M059J (cell line): ENCODE measurements at places on chromosomes 6 and 20. TPM values are rescaled to one million over a fixed set of nuclear protein-coding genes. Genes with fewer than 3 reads are reported as not detected.
A peak's percentile ranks its signal among the peaks of the same experiment; 100 is the strongest.

The SYNDIG1 gene
- total RNA-seq = not detected in 2 replicates

DNA sequence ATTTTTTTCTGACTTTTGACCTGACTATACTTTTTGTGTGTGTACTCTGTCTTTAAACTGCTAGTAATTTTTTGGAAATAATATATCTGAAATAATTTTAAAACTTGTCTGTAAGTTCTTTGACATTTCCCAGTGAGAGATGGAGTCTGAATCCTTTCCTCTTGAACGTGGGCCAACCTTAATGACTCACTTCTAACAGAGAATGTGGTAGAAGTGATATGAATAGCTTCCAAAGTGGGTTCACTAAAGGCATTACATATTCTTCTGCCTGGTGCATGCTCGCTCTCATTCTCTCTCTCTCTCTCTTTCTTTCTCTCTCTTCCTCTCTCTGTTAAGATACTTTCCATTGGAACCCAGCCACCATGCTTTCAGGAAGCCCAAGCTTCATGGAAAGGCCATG is 108.7 kb upstream of the FERMT1 start:
- DNase-seq = peak; percentile 55

The SNAP91 gene
- not detected in 2 replicates for total RNA-seq

GRCh38 chr20:14785065-14785743 is 447.8 kb upstream of the FLRT3 start:
- DNase-seq = no peak

DNA sequence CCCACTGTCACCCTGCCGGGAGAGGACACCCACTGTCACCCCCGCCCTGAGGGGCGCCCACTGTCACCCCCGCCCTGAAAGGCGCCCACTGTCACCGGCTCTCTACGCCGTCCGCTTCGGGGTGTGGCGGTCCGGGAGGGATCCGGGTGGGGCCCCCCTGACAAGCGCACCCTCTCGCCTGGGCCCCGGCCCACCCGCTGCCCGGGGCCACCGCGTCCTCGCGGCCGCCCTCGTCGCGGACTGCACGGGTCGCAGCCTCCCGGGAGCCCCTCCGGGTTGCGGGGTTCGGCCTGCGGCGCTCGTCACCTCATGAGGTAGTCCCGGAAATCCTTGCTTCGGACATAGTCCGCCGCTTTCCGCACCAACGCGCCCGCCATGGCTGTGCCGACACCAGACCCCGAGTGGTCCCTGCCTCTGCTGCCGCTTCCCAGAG is 224 bp downstream of the MPC1 start:
- no peak for DNase-seq

DNA sequence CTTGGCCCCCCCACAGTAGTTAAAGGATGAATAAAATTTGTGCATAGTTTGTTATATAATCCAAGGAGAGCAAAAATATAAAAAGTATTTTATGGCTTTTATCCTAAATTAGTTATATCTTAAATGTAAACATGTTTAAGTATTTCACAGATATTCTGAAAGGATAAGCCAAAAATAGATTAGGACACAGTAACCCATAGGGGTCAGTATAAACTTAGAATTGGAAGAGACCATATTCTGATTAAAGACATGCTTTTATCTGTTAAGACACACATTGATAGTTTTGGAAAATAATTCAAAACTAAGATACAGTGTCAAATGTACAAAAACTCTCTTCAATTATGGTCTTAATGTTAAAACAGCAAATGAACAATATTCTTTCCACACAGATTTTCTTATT is 4.5 kb upstream of the SERINC1 start:
- peak; percentile 35 for DNase-seq

GRCh38 chr6:34663831-34664255 is 32.7 kb downstream of the ILRUN start:
- peak; percentile 52 for DNase-seq

- no peak for DNase-seq
These were observed 40.3 kb downstream of the NKAIN2 start for GRCh38 chr6:123844011-123844410.

GRCh38 chr20:36314734-36315544 is 8.8 kb downstream of the DLGAP4 start:
- peak; percentile 40 for DNase-seq

- DNase-seq = peak; percentile 53
These were observed 410.0 kb upstream of the JAG1 start for GRCh38 chr20:11083841-11084240.

DNA sequence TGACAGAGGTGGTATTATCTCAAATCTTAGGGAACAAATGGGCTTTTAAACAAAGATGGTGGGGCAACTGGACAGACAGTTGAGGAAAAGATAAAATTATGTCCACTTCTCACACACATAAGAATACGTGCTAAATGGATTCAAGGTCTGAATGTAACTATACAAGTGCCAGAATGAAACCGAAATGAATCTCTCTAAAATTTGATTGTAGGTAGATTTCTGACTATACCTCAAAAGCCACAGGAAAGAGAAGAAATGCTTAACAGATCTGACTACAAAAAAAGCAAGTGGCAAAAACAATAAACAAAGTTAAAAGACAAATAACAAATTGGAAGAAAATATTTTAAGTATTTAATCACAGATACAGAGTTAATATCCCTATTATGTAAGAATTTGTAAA is 182.7 kb upstream of the OLIG3 start:
- no peak for DNase-seq

DNA sequence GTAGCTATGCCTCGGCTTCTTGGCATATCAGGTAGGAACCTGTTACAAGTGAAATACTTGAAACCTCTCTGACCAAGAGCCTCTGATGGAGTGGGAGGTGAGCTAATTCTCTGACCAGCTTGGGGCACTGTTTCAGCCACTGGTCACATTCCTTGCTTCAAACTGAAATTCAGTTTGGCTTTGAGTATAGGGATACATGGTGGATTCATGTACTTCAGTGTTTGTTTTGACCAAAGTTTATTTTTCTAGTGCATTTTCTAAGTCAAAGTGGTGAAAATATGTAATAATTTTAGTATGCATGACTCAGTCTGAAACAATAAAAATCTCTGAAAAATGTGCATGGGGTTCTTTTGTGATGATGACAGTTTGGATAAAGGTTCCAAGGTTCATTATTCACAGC is 18.6 kb downstream of the TTPAL start:
- peak; percentile 58 for DNase-seq

DNA sequence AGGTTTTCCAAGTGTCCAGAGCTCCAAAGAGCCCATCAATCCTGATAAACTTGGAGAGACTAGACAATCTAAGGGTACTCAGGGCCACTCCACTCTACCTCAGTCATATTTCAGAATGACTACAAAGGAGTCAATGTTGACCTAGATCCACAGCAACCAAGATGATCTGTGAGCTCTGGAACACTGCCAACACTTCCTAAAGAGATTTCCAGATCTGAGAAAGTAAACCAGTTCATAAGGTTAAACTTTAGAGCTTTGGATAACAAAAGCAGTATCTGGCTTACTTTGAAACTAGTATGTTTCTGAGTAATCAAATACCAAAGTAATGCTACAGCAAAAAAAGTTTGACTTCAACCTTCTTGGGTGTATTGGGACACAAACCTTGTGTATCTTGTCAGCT is 122.7 kb downstream of the BTBD9 start:
- DNase-seq = peak; percentile 63

DNA sequence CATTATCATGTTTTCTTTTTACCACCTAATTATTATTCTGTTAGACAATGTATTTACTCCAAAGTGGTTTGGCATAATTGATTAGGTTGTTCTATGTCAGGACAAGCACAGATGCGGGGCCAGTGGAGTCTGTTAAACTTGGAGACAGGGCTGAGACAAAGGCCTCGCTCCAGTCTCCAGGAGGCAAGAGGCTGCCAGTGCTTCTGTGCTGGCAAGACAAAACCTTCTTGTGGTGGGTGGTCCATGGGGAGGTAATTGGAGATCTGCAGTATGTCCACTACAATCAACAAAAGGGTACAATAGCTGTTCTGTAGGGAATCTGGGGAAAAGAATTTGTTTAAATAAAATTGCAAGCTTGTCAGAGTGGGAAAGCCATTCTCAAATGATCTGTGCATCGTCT is 677.2 kb upstream of the SLC35B3 start:
- no peak for DNase-seq

- peak; percentile 98 for DNase-seq
These were observed 130.5 kb downstream of the CEBPB start for GRCh38 chr20:50320901-50321796.

DNA sequence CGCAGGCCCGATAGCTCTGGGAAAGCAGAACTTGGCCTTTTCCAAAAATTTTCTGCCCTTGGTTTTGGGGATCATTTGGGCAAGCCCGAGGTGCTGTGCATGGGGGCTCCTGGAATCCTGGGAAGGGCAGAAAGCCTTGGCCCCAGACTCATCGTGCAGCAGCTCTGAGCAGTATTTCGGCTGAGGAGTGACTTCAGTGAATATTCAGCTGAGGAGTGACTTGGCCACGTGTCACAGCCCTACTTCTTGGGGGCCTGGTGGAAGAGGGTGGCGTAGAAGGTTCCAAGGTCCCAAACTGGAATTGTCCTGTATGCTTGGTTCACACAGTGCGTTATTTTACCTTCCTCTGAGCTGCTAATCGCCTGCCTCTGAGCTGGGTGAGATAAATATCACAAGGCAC is 1.1 kb upstream of the BMP2 start:
- DNase-seq = no peak

The OOEP gene
- total RNA-seq = not detected in 2 replicates

The GPR31 gene
- total RNA-seq = not detected in 2 replicates

The HUS1B gene
- total RNA-seq = 0.15 and 0.54 TPM in 2 replicates

DNA sequence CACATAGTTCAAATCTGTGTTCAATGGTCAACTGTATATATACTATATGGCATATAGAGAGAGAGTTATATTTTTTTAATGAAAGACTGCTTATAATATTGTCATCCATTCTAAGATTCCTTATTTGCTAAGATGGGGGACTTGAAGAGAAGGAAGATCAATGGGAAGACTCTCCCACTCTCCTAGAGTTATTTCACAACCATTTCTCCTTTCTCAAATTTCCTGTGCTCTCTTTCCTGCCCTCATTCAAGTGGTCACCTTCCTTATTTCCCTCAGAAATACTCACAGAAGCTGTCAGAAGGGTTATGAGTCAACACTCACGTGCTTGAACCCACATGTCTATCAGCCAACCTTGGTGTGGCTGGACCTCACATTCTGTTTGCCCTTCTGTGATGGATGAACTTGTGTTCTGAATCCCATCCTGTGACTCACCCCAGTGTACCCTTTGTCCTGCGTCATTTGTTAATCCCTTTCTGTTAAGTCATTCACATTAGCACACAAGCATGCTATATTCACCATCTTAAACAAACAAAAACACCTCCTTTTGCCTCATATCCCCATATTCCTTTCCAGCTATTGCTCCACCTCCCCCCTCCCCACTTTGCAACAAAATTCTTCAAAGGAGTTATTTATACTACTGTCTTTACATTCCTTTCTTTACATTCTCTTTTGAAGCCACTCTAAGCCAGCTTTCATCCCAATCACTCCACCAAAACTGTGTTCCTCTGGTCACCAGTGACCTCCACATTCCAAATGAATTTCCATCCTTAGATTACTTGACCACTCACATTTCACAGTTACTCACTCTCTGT is 279.3 kb upstream of the TCF21 start:
- peak; percentile 100 for DNase-seq

The ANKRD66 gene
- total RNA-seq = not detected in 2 replicates

The CFAP206 gene
- 2.4 and 2.7 TPM in 2 replicates for total RNA-seq

The STMND1 gene
- total RNA-seq = not detected in 2 replicates

GRCh38 chr6:30562470-30563425 is 5.7 kb downstream of the PRR3 start:
- no peak for DNase-seq

GRCh38 chr6:143802833-143803565 is 40.1 kb upstream of the LTV1 start:
- DNase-seq = no peak

The GCM1 gene
- total RNA-seq = not detected in 2 replicates

The BTNL2 gene
- not detected in 2 replicates for total RNA-seq

- DNase-seq = no peak
These were observed 99.5 kb downstream of the KCNQ5 start for GRCh38 chr6:72721346-72721745.

DNA sequence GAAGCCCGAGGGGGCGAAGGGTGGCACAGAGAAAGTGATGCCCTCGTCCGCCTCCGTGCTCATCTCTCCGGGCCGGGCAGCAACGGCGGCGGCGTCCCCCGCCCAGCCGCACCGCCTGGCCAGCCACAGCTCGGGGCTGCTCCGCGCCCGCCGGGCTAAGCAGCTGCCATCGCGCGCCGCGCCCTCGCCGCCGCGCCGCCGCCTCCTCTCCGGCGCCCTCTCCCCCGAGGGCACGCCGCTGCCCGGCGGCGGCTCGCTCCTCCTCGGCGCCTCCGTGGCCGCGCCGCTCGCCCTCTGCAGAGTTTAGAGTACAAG is 225 bp downstream of the MAP3K5 start:
- no peak for DNase-seq

The GPX5 gene
- total RNA-seq = not detected in 2 replicates

DNA sequence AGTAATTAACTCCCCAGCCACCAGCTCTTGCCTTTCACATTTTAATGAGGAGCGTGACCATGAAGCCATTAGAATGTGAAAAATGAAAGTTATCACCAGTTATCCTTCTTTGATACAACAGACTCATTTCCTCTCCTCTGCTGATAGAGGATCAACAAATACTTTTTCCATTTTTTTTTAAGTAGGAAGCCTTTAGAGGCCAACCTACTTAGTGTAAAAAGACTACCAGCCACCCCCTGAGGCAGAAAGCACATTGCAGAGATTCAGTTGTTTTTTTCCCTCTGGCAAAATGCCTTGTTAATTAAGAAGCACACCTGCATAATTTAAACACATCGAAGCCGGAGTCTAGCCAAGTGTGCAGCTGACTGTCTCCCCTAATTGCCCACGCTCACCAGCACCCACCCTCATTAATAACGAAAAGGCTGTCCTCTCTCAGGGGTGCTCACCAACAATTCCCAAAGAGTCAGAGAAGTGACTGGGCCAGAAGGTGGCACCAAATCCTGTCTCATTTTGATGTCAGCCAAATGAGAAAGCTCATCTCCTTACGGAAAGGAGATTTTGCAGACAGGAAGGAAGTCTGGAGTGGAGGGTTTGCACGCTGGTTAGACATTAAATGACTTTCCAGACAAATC is 60.9 kb upstream of the MC3R start:
- DNase-seq = peak; percentile 56

GRCh38 chr20:2801286-2801728 is 880 bp upstream of the CPXM1 start:
- DNase-seq = peak; percentile 40

The MCUR1 gene
- 26.9 and 37.1 TPM in 2 replicates for total RNA-seq

DNA sequence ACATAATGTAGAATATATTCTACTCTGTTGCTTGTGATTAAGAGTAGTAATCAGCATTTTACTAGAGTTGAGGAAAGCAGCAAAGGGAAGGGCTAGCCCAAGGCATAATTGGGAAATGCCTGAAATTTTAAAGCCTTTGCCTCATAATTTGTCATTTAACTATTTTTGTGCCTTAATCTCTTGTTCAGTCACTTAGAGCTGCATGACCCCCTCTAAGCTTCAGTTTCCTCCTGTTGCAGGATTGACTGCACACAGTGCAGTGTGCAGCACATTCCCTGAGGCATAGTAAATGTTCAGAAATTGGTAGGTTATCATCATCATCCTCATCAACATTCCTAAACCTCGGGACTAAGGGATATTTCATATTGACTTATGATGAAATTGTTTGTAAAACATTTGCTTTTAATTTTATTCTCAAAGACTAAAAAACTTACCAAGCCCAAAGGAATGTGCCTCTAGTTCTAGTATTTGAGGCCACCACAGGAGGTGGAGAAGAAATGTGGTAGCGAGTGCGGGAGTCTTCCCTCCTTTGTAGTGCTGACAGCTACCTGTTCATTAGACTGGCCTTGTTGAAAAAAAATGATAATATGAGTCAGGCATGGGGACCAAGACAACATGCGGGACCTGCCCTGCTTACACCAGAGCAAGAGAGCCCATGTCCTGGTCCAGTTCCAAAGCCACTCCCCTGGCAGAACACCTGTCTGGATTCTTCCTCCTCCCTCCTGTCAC is 14.8 kb upstream of the TENT5A start:
- DNase-seq = peak; percentile 86

The SLC22A7 gene
- not detected in 2 replicates for total RNA-seq
